ENCODE measurements at places on chromosomes 12 and 14.

- DNase-seq: peak; percentile 35
Measured at GRCh38 chr12:113932381-113933196, 33.5 kb downstream of the RBM19 start.

DNA sequence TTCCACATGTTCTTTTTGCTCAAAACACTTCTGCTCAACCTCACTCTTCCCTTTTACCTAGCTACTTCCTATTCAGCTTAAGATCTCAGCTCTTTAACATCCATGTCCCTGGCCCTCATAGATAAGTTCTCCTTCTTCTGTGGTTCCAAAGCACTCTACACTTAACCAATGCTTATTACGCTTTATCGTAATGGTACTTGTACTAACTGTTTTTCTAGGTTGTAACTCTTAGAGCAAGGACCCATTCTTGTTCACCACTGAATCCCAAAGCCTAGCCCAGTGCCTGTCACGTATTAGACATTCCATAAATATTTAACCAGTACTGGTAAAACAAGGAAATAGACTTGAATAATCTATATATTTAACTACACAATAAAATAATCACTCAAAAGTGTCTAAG, 5.3 kb downstream of the SLC41A2 start:
- DNase-seq: no peak

GRCh38 chr12:101696251-101697196, 916 bp upstream of the CHPT1 start:
- DNase-seq: peak; percentile 10

- DNase-seq: no peak
Measured at GRCh38 chr12:113910751-113911272, 55.3 kb downstream of the RBM19 start.

DNA sequence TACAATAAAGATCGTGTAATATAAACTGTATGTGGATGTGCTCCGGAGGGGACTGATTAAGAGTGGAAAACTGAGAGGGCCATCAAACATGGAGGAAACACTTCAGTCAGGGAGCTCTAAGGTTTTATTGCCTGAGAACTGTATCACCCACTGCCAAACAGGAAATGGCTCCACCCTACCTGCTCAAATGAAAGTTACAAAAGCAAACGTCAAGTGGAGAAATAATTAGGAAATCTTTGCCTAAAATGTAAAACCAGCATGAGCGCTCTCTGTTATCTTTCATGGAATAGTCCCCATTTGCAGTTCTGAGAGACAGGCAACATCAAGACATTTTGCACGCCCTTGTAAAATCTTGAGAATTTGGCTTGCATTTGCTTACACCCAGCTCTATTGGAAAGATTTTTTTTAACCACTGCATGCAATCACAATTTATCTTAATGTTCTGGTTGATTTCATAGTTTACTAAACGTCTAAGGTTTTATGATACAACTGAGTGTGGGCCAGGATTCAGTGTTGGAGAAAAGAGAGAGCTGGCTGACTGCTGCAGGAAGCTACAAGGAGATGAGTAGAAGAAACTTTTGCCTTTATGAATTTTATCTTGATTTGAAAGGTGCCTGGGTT, 344.0 kb upstream of the PRICKLE1 start:
- no peak for DNase-seq

Measured in fibroblast of villous mesenchyme (primary cell).